H7 (cell line): ENCODE measurements at places on chromosomes 3 and 15.

- DNase-seq = peak; percentile 61
Observed at GRCh38 chr15:65595960-65596359, 15.0 kb downstream of the INTS14 start.

GRCh38 chr3:191087391-191087790, 111.7 kb upstream of the OSTN start:
- no peak for DNase-seq

DNA sequence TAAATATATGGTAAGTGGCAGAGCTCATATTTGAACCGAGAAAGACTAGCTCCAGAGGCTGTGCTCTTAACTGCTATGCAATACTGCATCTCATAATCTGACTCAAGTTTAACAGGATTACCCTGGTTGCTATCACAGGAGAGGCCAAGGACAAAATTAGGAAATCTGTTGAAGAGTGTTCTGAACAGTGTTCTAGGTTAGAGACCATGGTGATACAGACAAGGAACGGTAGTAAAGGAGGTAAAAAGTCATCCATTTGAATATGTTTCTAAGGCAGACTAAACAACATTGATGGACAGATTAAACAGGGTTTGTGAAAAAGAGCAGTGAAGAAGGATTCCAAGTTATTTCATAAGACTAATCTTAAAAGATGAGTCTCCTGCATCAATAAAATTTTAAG, 22.1 kb downstream of the PLOD2 start:
- DNase-seq = no peak

DNA sequence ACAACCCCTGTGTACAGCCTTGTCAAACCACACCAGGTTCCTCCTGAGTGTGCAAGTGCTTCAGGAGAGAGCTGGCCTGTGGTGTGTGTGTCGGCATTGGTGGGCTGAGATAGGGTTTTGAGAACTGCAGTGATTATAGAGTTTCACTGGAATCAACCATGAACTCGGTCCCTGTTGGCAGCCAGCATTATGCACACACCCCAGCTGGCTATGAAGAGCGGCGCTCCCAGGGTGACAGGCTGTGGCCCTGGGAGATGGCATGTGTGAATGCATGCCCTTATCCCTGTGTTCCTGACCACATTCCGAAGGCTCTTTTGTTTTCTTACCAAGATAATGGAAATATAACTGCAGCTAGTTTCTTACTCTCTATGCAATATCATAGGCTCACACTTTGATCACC, 101.8 kb downstream of the SNRK start:
- no peak for DNase-seq

GRCh38 chr3:123660141-123660675, 75.4 kb upstream of the HACD2 start:
- DNase-seq = no peak

DNA sequence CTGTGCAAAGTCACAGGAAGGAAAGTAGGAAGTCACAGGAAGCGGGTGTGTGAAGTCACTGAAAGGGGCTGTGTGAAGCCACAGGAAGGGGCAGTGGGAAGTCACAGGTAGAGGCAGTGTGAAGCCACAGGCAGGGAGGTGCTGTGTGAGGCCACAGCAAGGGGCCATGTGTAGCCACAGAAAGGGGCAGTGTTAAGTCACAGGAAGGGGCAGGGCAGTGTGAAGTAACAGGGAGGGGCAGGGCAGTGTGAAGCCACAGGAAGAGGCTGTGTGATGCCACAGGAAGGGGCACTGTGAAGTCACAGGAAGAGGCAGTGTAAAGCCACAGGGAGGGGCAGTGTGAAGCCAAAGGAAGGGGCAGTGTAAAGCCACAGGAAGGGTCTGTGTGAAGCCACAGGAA, 36.5 kb downstream of the GASK1A start:
- DNase-seq = no peak

DNA sequence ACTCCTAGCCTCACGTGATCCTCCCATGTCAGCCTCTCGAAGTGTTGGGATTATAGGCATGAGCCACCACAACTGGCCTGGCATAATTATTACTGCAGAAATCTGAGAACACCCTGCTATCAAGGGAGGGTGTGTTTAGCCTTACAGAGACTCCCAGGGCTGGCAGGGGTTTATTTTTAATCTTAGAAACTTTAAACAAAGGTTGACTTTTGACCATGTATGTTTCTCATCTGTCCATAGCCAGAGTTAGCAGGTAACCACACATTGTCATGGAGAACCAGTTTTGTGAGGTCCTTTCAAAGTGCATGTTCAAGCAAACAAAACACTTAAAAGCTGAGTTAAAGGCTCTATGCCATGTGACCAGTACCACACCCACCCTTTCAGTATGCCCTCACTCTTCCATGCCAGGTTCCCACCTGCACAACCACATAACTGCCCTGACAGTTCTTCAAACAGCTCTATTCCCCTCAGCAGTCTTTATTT, 11.1 kb downstream of the SIAH2 start:
- no peak for DNase-seq

GRCh38 chr3:11050666-11051323, 58.2 kb downstream of the SLC6A1 start:
- no peak for DNase-seq

DNA sequence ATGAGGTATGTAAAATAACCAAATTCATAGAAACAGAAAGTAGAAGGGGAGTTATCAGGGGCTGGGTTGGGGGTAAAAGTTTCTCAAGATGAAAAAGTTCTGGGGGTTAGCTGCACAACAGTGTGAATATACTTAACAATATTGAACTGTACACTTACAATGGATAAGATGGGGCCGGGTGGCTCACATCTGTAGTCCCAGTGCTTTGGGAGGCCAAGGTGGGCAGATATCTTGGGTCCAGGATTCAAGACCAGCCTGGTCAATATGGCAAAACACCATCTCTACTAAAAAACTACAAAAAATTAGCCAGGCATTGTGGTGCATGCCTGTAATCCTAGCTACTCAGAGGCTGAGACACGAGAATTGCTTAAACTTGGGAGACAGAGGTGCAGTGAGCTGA, 274.3 kb downstream of the TJP1 start:
- no peak for DNase-seq

DNA sequence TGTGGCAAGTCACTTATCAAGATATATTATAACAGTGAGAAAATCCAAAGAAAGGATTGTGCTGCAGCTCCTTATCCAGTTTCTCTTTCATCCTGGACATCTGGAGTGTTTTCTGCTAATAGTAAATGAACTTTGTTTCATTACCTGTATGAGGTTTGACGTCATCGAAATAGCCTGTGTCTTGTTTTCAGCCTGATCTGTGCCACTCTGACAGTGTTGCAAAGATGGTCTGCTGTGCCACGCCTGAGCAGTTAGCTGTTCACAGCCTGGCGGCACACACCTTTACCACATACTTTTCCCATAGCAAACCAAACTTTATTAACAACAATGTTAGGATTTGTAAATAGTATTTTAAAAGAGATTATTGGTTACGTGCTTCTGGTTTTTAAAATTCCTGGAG, 34.0 kb downstream of the YEATS2 start:
- DNase-seq = no peak

DNA sequence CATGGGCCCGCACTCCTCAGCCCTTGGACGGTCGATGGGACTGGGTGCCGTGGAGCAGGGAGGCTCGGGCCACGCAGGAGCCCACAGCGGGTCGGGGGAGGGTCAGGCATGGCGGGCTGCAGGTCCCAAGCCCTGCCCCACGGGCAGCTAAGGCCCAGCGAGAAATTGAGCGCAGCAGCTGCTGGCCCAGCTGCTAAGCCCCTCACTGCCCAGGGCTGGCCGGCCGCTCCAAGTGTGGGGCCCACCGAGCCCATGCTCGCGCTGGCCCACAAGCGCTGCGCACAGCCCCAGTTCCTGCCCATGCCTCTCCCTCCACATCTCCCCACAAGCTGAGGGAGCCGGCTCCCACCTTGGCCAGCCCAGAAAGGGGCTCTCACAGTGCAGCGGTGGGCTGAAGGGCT, 259.4 kb downstream of the VGLL3 start:
- no peak for DNase-seq

DNA sequence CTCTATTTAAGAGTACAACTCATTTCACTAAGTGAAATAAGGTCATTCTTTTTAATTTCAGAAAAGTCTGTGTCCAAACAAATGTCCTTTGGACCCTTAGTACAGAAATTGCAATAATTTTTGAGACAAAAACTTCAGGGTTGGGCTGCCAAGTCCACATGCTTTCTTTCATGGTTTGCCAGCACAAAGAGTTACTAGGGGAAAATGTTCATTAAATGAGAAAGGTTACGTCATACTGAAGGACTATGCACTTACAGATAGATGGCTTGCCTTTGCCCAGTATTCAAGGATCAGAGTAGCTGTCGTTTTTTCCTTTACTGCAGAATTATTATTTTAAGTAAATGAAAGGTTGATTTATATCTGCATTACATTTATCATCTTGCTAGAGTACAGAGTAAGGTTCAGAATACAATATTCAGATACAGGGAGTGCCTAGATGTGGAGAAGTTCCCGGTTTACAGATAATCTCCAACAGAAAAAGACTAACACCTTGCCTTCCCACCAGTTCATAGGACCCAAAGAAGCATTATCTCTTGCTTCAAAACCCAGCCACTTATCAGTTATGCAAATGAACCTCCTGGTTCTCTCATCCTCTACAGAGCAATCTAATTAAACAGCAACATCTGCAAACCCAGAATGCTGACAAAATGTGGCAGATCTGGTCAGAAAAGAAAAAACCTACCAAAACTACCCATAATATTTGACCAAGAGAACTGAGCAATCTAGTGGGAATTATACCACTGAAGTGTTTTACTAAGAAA, 179.3 kb downstream of the FRMD5 start:
- no peak for DNase-seq

GRCh38 chr15:45868109-45868691, 233.4 kb downstream of the SQOR start:
- DNase-seq = no peak

DNA sequence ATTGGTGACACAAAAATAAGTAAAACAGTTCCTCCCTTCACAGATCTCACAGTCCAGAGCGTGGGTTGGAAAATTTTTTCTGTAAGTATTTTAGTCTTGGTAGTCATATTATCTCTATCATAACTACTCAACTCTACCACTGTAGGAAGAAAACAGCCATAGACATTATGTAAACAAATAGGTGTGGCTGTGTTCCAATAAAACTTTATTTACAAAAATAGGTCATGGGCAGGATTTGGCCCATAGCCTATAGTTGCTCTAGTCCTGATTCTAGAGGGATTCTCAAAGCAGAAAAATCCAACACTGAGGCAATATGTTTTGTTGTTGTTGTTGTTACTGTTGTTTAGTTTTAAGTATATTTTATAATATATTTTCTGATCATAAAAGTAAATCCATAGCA, 206.1 kb upstream of the GADL1 start:
- no peak for DNase-seq

- no peak for DNase-seq
Observed at GRCh38 chr15:76846782-76847181, 58.4 kb downstream of the SCAPER start.

DNA sequence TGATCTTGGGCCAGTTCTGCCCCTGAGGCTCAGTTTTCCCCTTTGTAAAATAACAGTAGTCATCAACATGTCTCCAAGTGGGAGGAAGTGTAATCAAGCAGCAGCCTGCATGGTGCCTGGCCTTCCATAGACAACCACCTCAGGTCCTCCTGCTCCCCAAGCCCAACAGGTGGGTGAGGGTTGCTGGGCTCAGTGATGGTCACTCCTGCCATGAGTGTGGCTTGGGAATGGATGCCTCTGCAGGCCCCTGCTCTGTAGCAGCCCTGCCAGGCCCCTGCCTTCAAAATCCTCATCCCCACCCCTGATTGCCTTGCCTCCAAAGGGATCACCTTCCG, 59.1 kb upstream of the SLC6A1 start:
- DNase-seq = no peak

- DNase-seq = no peak
Observed at GRCh38 chr3:177589911-177590381, 392.7 kb upstream of the TBL1XR1 start.

DNA sequence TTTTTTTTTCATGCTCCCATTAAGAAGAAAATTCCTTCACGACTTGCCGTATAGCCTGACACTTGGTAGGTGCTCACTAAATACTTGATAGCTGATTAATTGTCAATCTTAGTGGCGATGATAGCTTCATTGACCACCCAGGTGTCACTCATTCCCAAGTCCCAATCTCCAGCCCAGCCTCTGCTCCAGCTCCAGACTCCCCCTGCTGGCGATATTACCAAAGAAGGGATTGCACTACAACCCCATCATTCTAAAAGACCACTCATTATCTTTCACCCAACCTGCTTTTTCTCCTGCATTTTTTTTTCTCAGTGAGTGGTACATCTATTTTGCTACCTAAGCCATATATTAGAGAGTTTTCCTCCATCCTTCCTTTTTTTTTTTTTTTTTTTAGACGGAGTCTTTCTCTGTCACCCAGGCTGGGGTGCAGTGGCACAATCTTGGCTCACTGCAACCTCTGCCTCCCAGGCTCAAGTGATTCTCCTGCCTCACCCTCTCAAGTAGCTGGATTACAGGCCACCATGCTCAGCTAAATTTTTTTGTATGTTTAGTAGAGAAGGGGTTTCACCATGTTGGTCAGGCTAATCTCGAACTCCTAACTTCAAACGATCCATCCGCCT, 19.5 kb upstream of the COMMD2 start:
- DNase-seq = peak; percentile 53

DNA sequence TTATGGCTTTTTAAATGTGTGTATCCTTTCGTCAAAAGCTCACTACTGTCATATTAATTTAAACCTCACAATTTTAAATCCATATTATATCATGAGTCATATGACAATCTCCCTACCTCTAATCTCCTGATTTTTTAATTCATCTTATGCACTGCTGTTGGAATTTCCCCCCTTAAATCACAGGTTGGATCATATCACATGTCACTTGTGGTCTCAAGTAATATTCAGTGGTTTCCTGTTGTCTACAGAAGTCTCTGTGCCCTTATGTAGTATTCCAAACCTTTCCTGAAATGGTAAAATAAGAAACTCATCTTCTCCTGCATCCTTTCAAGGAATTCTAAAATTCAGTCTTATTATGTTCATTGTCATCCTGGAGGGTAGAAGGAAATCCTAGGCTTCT, 116.0 kb upstream of the CBLB start:
- no peak for DNase-seq

GRCh38 chr3:48238531-48239085, 2.3 kb upstream of the ZNF589 start:
- no peak for DNase-seq

GRCh38 chr15:63233667-63234423, 43.6 kb upstream of the APH1B start:
- DNase-seq = no peak

GRCh38 chr3:9468460-9468859, 71.0 kb downstream of the SETD5 start:
- no peak for DNase-seq

DNA sequence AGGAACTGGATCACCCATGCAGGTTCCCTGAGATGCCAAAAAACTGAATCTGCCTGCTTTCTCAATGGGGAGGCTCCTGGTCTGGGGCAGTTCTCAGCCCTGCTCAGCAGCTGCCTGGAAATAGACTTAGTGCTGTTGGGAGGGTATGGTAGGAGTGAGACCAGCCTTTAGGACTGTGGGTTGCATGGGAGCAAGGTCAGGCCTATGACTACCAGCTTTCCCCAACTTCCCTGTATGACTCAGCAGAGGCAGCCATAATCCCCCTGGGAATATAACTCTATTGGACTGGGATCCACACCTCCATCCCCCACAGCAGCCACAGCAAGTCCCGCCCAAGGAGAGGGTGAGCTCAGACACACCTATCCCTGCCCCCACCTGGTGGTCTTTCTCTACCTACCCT, 87.0 kb downstream of the CFAP44 start:
- DNase-seq = no peak
